ENCODE measurements at places on chromosomes 5 and 9. TPM values are rescaled to one million over a fixed set of nuclear protein-coding genes. Genes with fewer than 3 reads are reported as not detected.
A peak's percentile ranks its signal among the peaks of the same experiment; 100 is the strongest.

DNA sequence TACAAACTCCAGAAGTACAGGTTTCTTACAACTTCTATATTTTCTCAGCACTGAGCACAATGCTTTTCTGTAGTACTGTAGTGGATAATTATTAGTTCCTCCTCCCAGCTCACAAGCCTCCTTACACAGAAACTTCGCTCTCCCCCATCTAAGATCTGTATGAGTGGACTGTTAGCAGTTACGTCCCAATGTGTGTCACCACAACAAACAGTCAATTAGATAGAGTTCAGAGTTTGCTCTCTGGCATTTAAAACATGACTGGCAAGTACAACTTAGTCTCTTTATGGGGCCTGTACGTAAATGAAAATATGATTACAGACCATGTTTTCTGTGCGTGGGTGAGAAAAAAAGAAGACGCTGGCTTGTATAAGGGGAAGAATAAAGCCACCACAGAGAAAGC lies 631.4 kb upstream of the DMAC1 start:
- no peak for DNase-seq

DNA sequence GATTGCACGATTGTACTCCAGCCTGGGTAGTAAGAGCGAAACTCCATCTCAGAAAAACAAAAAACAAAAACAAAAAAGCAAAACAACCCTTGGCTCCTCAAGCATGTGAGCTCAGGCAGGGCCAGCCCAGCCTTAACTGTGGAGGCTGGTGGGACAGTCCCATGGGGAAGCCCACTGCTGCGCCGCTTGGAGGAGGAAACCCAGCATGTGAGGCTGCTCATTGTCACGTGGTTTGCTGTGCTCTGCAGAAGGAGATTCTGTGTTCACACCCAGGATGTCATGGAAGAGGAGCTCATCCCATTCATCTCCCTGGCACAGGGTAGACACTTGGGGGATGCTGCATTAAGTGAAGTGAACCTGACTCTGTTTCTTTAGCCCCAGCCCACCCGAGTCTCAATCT lies 4.0 kb downstream of the ZBED3 start:
- no peak for DNase-seq

NR2F1-AS1 gene
- 0.89 TPM for total RNA-seq

DNA sequence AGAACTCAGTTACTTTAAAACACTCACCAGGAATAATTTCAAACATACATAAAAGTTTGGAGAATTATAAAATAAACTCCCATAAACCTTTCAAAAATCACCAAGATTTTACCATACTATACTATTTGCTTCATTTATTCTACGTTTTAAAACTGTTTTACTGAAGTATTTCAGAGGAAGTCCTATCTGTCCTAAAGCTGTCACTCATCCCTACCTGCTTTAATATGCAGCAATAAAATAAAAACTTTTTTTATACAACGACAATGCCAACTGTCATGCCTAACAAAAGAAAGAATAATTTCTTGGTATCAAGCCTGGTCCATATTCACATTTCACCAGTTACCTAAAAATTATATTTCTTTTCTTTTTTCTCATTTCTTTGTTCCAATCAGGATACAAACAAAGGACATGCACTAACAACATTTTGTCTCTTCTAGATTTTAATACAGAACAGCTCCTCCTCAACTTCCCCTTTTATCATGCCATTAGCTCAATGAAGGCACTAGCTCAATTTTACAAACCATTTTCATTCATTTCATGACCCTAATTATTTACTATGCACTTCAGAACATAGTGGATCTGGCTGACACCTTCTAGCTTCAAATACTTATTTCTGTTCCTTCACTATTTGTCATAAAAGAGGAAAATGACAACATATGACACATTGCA lies 135.2 kb downstream of the GNAQ start:
- no peak for DNase-seq

PCDH12 gene
- 4.9 TPM for total RNA-seq

- DNase-seq, result no peak
These were observed 458.1 kb downstream of the MTRR start for GRCh38 chr5:8327016-8327415.

CEMIP2 gene
- 11.2 TPM for total RNA-seq

SLCO6A1 gene
- total RNA-seq, result not detected

GRCh38 chr9:98598861-98599260 lies 109.9 kb downstream of the GABBR2 start:
- no peak for DNase-seq

DNA sequence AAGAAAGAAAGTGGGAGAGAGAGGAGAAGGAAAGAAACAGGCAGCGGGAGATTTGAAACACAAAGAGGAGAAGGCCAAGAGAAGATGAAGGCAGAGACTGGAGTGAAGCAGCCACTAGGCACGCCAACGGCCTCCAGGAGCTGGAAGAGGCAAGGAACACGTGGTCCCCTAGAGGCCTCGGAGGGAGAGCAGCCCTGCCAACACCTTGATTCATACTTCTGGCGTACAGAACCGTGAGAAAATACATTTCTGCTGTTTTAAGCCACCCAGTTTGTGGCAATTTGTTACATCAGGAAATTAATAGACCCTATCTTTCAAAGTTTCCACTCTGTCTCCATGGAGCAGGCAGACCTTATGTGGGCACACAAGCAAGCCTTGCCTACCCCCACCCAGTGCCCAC lies 133.4 kb downstream of the ACTL7B start:
- no peak for DNase-seq

DNA sequence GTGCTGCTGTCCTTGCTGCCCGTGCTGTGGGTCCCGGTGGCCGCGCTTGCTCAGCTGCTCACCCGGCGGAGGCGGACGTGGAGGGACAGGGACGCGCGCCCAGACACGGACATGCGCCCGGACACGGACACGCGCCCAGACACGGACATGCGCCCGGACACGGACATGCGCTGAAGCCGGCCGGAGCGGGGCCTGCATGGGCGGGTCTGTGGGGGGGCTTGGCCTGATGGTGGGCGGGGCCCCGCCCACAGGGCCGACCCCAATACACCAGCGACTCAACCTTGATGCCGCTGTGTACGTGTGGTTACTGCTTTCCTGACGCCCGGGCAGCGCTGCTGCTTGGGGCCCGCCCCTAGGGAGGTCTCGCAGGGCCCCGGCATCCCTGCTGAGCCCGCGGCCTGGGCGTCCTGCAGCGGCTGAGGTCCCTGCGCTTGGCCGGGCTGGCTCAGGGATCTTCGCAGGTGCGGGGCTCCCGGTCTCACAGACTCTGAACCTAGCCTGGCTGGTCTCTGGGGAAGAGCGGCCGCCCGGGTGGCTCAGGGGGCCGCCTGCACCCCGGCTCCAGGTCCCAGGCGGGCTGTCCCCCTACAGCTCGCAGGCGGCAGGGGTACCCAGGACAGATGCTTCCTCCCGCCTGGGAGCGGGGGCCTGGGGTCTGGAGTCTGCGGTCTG lies 20.9 kb downstream of the SLC6A18 start:
- no peak for DNase-seq

GRCh38 chr5:56311306-56311905 lies 78.3 kb upstream of the ANKRD55 start:
- no peak for DNase-seq

DNA sequence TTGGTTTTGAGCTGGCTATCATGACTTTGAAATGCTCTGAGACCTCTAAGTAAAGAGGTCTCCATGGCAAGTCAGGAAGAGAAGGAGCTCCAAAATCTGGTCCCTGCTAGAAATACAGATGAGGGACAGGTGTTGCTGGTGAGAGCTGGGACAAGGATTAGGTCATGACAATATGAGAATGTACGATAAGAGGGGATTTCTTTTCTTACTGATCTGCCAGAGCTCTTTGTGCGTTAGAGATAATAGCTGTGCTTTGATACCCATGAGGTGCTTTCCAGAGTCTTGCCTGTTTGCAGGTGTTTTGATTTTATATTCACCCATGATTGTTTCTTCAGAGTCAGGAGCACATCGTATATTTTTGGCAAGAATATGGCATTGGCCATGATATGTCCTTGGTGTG lies 56.5 kb downstream of the ANKRD33B start:
- no peak for DNase-seq

DNA sequence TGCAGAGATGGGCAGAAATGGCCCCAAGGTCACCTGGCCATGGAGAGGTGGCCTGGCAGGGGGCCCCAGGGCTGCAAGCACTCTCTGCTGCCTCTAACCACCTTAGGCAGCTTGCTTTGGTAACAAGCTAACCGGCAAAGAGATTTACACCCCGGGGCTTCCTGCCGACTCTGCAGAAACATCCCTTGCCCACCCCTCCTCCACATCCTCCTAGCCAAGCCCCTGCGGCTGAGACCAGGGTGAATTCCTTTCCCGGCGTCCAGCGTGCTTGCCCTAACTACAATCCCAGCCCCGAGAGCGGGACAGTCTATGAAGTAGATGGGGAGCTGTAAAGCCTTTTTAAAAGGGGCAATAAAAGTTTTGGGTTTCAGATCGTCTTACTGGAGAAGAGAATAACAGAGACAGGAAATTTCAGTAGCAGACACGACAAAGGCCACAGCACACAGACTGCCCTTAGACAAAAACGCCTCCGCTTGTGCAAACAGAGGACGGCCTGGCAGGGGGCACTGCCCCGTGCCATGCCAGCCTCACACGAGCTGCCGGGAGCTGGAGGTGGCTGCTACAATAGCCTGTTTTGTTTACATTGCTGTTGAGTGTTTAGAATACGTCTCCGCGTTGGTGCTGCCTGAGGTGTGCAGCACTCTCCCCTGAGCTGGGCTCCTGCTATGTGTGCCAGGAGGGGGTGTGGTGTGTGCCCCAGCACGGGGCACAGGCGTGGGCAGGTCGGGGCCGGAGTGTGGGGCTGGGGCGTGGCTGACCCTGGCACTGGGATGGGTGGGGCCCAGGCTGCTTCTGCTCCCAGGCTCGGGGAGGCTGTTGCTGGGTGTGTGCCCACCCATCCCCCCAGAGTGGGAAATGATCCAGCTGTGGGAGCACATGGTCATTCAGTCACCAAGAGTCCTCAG lies 15.3 kb downstream of the MYMK start:
- DNase-seq, result no peak

GRCh38 chr9:88995200-88995577 lies 3.9 kb downstream of the S1PR3 start:
- no peak for DNase-seq

- DNase-seq, result no peak
These were observed 351.4 kb downstream of the PLK2 start for GRCh38 chr5:58108511-58108910.

PCDHA2 gene
- not detected for total RNA-seq

LRRTM2 gene
- total RNA-seq, result not detected

GRCh38 chr5:14838396-14839319 lies 32.9 kb downstream of the ANKH start:
- DNase-seq, result no peak

DNA sequence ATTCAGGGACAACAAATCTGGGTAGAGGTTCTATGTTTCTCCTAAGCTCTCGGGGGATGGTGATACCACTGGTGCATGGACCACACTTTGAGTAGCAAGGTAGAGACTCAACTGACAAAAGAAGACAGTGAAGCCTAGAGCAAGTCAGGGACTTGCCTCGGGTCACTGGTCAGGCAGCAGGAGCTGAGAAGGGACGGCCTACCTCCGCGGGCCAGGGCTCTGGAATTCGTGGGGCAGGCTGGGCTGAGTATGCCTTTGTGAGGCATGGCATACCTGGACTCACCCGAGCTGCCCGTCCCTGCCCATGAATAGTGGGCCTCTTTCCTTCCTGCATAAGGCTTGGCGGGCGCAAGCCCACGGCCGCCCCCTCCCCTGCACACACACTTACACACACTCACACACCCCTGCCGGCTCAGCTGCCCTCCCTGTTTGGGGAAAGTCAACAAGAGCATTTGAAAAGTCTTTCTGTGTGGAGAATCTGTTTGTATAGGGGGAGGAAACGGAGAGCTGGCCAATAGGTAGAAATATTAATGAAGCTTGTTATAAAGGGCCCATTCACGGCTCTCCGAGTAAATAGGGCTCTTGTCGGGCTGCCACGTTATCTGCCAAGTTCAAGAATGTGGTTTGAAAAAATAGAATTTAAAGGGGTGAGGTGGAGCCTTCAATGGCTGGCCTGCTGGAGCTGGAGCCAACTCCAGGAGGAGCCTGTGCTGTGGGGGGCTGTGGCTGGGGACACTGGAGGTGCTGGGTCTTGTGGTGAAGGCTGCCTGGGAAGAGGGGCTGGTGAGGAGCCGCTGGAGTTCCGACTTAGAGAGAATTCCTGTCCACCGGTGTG lies 19.1 kb upstream of the KIF12 start:
- peak; percentile 47 for DNase-seq

GRCh38 chr9:129063061-129063460 lies 17.9 kb upstream of the DOLPP1 start:
- no peak for DNase-seq

GRCh38 chr5:107486489-107486888 lies 184.2 kb downstream of the EFNA5 start:
- no peak for DNase-seq

ZNF474 gene
- total RNA-seq, result not detected

DNA sequence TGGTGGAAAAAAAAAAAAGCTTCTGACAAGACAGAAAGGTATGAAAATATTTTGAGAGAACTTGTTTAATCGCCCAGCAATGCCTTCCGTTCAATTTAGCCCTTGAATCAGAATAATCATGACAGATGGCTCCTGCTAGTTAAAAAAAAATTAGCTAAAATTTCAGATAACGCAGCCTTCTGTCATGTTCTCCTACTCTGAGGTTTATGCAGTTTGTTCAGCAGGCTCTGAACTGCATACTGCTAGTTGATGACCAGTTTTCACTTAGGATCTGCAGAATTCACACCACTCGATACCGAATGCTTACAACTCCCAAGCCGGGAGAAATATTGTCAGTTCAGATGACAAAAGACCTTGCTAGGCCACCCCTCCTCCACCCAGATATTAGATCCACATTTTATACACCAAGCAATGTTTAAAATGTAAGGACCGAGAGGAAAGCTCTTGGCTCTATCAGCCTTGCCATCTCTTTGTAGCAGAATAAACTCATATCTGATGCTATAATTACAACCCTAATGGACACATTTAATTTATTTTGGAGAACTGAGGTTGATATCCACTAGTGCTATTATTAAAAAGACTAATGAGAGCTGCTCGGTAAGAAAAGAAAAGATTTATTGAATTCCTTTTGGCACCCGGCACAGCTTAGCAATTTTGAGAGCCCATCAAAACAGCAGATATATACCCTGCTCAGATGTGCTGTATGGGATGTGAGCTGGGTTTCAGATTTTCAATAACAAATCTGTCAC lies 322.8 kb downstream of the GLIS3 start:
- DNase-seq, result no peak

GRCh38 chr9:117825609-117826347 lies 121.6 kb downstream of the TLR4 start:
- DNase-seq, result no peak

- no peak for DNase-seq
These were observed 426.2 kb downstream of the MTRR start for GRCh38 chr5:8295141-8295540.

- DNase-seq, result no peak
These were observed 51.1 kb downstream of the C9orf50 start for GRCh38 chr9:129569502-129570449.
